ENCODE measurements at places on chromosomes 2 and 18. TPM values are rescaled to one million over a fixed set of nuclear protein-coding genes. Genes with fewer than 3 reads are reported as not detected.

MRO gene
- 0.26 TPM for total RNA-seq

ERMN gene
- not detected for total RNA-seq

ATG9A gene
- total RNA-seq = 44.4 TPM

CRYGD gene
- not detected for total RNA-seq

MYO5B gene
- total RNA-seq = 9.4 TPM

KCNIP3 gene
- 2.0 TPM for total RNA-seq

NMUR1 gene
- total RNA-seq = not detected

SMC6 gene
- 23.6 TPM for total RNA-seq

DSC1 gene
- total RNA-seq = not detected

GAL3ST2 gene
- total RNA-seq = 0.42 TPM

CD207 gene
- not detected for total RNA-seq

MALL gene
- total RNA-seq = 142 TPM

CBLN2 gene
- 0.42 TPM for total RNA-seq

CPO gene
- total RNA-seq = not detected

RNF181 gene
- 191 TPM for total RNA-seq

SERPINB13 gene
- not detected for total RNA-seq

KIF1A gene
- total RNA-seq = 0.73 TPM

C18orf32 gene
- 22.0 TPM for total RNA-seq

INHBB gene
- 20.0 TPM for total RNA-seq

TNFRSF11A gene
- total RNA-seq = 9.5 TPM

MEP1B gene
- not detected for total RNA-seq

SERPINB3 gene
- not detected for total RNA-seq

SLC5A7 gene
- not detected for total RNA-seq

TMEM200C gene
- not detected for total RNA-seq

ITPRIPL1 gene
- not detected for total RNA-seq

IKZF2 gene
- total RNA-seq = 0.27 TPM

LCT gene
- 0.05 TPM for total RNA-seq

RGPD6 gene
- 9.8 TPM for total RNA-seq

ZNF521 gene
- not detected for total RNA-seq

LDLRAD4 gene
- 2.3 TPM for total RNA-seq

SLC9A4 gene
- total RNA-seq = not detected

KATNAL2 gene
- 1.4 TPM for total RNA-seq

WDSUB1 gene
- total RNA-seq = 7.6 TPM

TUBA4B gene
- 0.28 TPM for total RNA-seq

Measured in A549 treated with Mapracorat at 1 μM for 4 hours (cell line).